Effector CD4-positive, alpha-beta T cell (primary cell): ENCODE measurements at places on chromosomes 11 and 22.

DNA sequence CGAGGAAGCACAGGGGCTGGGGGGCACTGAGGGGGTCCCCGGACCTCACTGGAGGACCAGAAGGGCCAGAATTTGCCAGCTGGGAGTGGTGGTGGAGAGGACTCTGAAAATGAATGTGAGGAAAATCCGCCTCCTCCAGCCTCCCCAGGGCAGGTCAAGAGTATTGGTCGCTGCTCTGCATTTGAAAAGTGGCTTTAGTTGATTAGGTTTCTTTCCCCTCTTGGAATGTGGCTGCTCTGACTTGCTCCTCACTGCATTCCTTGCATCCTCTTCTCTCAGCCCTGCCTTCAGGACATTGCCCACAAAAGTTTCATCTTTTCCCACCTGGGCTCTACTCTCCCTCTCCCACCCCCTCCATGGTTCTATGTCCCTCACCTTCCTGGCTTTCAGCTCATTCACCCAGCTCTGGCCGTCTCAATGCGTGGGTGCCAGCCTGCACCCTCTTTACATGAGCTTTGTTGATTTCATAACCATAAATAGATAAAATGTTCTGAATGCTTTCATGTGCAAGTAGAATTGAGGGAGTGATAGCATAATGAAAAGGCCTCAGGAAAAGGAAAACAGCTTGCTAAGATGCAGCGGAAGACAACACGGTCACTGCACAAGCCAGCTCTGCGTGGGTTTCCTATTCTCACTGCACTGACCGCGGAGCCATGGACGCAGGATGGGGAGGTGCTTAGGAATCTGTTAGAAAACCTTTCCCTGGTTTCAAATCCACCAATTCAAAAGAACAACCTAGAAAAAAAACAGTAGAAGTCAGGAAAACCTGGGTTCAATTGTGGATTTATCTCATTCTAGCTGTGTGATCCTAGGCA, 6.5 kb upstream of the NPAS4 start:
- DNase-seq = no peak

- DNase-seq = no peak
These were observed 3.2 kb downstream of the NEFH start for GRCh38 chr22:29483254-29483653.

DNA sequence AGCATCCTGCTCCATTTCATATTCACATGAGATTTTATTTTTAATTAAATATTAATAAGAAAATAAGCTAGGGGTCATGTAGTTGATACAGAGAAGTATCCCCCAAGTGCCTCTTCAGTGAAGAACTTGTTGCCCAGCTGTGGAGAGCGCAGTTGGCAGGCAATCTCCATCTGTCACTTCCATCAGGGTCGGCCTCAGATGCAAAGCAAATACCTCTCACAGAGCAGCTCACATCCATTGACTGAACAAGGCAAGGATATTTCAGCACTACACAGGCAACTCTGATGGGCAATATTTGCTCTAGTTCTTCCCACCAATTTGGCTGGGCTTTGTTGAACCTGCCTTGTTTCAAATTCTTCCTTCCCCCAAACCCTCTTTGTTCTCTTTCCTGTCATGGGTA, 129.4 kb downstream of the NOX4 start:
- no peak for DNase-seq

DNA sequence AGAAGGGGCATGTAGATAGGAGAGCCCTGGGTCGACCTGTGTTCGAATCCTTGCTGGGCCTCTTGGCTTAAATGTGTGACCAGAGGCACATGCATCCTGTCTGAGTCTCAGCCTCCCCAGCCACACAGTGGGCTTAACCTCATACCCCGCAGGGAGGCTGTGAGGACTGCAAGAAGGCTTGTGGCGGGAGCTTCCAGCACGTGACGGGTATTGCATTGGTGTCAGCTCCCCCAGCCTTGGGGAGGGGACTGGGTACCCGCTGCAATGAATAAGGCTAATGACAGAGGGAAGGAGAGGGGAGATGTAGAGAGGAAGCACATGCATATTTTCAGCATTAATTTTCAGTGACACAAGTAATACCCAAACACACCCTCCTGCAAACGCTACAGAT, 8.1 kb downstream of the RASD2 start:
- no peak for DNase-seq

DNA sequence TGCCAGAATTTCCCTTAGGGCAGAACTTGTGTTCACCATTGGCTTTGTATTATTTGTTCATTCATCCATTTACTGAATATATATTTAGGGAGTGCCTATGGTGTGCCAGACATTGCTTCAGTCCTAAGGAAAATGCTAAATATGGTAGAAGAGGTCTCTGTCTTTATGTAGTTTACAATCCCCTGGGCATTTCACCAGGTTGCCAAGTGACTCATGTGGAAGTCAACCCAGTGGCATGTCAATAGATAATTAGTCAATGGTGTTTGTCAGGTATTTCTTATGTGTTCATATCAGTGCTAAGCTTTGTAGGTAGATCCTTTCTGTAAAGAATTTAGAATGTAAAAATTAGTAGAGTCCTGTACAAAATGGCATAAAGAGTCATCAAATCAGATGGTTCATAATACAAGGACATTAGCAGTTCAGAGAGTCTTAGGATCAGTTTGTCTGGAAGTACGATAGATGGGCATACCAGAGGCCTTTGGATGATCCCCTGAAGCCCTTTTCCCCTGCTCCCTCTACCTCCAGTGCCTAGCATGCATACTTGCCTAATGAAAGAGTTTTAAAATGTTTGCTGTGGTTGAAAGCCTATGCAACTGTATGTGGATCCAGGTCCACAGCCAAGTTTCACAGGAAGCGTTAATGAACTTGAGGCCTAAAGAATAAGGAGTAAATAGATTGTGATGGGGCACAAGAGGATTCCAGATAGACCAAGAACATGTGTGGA, 58.5 kb upstream of the SESN3 start:
- no peak for DNase-seq

DNA sequence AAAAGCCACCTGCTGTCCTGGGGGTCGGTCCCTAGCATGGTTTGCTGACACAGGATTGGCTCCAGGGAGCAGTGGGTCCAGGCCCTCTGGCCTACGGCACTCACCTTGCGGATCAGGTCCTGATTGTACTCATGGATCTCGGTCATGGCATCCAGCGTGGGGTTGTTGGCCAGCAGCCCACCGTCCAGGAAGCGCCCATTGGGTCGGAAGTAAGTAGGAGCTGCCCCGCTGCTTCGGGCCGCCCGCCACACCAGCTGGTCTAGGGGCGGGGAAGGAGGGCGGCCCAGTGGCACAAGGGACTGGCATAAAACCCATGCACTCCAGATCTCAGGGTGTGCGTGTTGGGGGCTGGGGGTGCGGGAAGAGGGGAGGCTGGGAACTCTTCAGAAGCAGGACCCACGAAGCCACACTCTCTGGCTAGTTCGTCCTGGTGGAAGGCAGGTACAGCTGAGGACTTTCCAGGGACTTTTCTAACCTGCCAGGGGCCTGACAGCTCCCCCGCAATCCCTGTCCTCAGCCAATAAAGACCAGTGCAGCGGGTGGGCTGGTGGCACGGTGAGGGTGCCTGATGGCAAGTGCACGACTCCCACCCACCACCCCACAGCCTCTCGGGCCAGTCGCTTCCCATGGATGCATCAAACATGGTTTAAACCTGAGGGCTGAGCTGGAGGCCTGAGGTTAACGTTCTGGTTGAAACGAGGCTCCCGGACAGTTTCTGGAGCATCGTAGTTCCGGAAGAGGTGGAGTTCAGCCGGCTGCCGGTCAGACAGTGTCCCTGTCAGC, 5.1 kb upstream of the BAIAP2L2 start:
- DNase-seq = no peak

DNA sequence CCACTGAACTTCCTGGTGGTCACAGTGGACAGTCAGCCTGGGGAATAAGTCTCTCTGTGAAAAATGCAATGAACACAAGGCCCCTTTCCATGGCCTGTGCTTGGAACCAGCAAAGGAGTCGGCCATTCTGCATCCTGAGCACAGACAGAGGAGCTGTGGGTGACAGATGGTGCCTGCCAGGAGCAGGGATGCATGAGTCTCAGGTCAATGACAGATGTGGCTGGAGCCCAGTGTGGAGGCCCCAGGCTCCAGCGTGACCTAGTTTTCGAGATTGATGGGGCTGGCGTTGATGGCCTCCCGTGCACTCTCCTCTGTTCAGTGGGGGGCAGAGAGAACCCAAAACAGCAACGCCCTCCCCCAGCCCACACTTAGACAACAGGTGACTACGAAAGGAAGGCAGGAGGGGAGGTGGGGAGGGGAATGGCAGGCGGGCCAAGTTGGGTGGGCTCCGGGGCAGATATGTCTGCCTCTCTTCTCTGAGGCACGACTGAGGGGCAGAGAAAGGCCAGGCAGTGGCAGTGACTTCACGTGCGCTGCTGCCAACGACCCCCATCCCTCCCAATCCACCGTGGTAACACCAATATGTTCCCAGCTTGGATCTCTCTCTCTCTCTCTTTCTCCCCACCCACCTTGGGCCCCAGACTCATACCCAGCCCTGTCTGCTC, 34.4 kb upstream of the CD5 start:
- no peak for DNase-seq

GRCh38 chr22:48137640-48138039, 1375.2 kb downstream of the TBC1D22A start:
- no peak for DNase-seq

DNA sequence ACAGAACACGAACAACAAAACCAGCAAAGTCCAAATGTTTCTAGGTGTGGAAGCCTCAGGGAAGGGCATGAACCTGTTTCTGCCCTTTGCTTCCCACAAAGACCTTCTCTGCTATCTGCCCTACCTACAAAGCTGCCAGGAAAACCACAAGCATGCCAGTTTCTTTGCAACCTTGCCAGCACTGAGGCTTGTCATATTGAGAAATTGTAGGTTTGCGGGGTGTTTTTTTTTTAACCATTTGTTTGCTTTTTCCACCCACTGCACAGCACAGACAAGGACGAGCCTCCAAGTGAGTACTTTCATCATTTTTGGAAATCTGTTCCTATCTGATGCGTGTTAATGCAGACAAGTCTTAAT, 12.8 kb downstream of the PARVG start:
- DNase-seq = no peak

DNA sequence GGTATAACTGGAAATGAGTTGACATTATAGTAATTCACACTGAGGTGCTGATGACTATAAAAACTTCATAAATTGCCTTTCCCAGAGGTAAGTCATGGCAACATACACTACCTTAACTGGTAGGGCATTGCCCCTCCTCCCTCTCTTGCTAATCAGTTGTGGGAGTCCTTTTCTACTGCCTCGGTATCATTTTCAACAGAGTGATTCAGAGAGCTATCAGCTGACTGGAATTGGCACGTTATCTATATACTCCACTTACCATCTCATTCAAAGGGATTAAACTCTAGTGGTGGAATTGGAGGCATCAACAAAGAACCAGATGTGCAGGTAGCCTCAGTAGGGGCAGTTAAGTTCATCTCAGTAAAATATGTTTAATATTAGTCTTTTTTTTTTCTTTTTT, 8.0 kb upstream of the NUP160 start:
- DNase-seq = no peak

DNA sequence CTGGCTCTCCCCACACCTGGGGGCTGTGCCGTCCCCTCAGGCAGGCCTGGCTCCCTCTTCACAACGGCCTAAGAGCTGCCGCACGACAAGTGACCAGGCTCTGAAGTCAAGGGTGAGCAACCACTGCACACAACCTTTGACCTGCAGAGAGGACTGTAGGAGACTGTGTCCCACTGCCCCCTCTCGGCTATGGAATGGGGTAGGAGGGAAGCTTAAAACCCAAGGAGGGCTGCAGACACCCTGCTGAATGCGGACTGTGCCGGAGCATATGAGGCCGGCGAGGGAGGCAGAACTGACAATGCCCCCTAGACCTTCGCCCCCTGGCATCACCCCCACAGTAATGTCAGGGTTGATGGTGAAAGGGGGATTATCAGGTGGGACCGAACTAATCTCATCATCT, 311.9 kb downstream of the CTTN start:
- DNase-seq = no peak

- no peak for DNase-seq
These were observed 37.7 kb downstream of the NTM start for GRCh38 chr11:131408025-131408640.

GRCh38 chr22:19085233-19085718, 36.9 kb downstream of the DGCR2 start:
- no peak for DNase-seq

- DNase-seq = no peak
These were observed 463 bp downstream of the TMEM126B start for GRCh38 chr11:85628771-85629341.

DNA sequence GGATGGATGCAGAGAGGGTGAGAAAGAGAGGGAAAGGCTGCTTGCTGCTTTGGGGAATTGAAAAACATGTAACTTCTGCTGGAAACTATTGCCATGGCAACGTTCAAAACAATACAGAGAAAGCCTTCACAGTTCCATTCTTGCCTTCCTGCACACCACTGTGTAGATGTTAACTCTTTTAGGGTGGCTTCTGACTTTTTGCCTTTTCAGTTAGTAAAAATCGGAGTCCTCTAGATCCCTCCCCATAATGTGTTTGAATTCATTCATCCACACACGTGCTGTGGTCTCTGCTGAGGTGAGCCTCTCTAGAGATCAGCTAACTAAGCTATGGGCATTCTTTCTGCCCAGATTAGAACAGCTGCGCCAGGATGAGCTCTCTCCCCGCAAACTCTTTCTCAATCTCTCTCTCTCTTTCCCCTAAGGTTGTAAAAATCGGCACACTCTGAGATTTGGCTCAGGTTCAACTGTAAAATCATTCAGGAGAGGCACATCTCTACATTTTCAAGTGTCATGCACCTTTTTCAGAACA, 1178.3 kb downstream of the LRRC4C start:
- DNase-seq = no peak

DNA sequence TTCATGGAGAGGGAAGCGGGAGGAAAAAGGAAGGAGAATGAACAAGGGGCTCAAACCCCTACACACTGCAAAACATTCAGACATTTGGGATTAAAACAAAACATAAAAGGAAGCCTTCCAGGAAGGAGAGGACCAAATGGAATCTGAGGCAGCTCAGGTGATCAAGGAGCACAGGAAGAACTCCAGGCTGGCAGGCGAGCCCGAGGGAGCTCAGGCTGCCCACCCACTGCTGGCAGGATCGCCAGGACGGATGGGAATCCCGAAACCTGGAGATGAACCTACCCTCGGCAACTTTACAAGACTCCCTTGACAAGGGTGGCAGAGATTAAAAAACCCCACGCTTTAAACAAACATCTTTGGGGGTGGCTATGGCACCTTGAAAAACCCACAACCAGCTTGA, 5.0 kb upstream of the PYGM start:
- no peak for DNase-seq

DNA sequence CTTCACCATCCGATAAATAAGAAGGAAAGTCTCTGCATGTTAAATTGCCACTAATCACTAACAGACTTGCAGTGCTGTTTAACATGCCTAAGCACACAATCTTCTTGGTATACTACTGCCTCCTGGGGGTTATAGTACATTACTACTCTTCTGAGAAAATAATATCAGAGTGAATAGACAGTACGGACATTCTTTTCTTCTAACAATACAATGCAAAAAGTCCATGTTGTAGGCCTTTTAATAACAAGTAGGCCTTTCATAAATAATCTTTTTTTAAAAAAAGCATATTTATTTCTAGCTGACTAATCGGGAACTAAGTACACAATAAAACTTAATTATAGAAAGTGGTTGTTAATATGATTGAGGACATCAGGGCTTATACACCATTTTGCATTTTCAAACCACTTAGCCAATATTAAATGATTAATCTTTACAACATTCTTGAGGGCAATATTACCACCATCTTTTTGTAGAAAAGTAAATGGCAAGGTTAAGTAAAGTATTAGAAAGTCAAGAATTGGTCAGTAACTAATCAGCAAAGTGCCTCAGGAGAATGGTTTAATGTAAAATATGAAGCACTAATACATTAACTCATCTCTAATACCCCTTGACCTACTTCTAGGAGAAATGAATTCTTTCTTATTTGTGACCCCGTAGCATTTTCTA, 84.7 kb downstream of the TTC28 start:
- no peak for DNase-seq
